Jurkat, Clone E6-1 (cell line): ENCODE measurements at places on chromosomes 3 and 15.

- no peak for DNase-seq
Measured at GRCh38 chr3:11033871-11034270, 41.3 kb downstream of the SLC6A1 start.

GRCh38 chr3:30286007-30286669 lies 320.3 kb upstream of the TGFBR2 start:
- no peak for DNase-seq

GRCh38 chr15:48887144-48887543 lies 9.2 kb downstream of the EID1 start:
- DNase-seq = no peak

DNA sequence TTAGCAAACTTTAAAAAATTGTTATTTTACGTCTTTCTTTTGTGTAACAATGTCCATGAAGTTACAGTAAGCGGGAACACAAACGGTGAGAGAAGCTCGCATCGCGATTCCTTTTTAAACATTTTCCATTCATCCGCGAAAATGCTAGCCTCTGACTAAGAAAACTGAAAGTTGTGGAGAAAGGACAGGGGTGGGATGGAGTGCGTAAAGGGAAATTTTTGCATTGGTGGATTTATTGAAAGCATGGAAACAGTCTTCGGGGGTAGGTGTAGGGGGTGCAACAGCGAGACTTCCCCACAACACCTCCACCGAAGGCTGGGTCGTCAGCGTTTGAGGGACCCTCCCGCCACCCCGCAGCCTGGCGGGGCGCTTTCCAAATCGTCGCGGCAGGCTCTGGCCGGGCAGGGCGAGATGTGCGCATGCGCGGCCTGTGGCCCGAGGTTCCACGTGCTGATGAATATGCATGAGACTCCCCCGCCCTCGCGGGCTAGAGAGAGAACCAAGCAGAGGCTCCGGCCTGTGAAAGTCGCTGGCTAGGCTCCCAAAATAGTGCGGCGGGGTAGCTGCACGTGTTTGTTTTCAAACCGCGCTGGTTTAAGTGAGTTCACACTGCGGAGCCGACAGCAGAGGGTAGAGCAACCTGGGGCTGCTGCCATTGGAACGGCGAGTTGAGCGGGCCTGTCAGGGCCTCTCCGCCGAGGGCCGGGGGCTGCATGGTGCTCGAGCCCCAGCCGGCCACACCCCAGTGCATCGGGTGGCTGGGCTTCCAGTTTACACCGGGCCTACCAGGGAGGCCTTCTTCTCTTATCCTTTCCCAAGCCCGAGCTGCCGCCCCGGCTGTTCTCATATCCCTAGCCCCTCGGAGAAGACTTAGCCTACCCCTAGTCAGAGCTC lies 9.9 kb downstream of the ZIC1 start:
- no peak for DNase-seq

GRCh38 chr3:187900993-187901755 lies 155.9 kb upstream of the BCL6 start:
- DNase-seq = no peak
